ENCODE measurements at places on chromosomes 1 and 21.

DNA sequence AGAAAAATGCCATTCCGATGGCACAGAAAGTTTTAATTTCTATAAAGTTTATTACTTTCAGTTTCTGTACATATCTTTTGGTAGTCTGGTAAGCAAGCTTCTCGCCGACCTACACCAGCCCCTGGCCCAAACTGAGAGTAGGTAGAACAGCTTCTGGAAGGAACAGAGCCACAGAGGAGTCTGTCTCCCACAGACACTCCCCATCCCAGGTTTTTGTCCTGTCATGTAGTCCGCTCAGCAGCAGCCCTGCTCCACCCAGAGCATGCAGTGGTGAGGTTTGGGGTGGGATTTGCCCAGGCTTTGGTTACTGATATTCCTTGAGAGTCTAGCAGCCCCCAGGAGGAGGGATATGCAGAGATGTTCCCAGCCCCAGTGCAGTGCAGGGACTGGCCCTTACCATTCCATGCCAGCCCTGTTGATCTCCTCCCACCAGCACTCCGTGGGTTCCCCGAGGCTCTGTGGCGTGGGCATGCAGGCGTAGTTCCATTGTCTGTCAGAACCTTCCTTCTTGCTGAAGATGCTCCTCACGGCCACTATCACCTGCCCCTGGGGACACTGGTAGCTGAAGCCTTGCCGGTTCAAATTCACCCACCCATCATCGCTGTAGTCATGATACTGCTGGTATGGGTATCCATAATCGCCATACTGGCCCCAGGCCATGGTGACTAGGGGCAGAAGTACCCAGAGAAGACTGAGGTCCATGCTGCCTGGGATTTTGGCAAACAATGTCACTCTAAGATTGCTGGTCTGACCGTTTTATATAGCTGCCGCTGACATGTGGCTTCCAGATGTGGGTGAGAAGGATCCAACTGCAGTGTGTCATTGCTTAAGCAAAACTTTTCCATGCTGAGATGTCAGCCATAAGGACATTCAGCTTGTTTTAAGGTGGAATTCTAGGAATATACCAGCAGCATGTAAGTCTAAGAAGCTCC, at the start of gene DPT:
Gene DPT (minus strand): TSS at position 734 of the 932 bp plus-strand sequence. CDS start 32 bp downstream, at position 702.
- DNase-seq: peak; percentile 15

GRCh38 chr1:181501612-181502011, 18.3 kb downstream of the CACNA1E start:
- no peak for DNase-seq

DNA sequence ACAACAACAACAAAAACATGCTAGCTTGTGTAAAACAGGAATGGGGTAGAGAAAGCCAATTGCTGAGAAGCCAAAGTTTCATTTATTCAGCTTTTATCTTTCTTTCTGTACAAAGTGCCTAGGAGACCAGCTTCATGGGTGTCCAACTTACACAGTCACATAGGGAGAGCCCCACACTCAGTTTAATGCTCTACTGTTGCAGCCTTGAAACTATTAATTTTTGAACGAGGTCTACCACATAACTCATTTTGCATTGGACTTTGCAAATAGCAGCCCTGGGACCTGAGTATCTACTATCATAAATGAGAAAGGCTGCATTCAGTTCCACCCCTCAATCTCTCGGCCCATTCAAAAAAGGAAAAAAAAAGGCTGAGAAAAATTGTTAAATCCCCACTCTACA, 98.8 kb downstream of the ZNF644 start:
- no peak for DNase-seq

DNA sequence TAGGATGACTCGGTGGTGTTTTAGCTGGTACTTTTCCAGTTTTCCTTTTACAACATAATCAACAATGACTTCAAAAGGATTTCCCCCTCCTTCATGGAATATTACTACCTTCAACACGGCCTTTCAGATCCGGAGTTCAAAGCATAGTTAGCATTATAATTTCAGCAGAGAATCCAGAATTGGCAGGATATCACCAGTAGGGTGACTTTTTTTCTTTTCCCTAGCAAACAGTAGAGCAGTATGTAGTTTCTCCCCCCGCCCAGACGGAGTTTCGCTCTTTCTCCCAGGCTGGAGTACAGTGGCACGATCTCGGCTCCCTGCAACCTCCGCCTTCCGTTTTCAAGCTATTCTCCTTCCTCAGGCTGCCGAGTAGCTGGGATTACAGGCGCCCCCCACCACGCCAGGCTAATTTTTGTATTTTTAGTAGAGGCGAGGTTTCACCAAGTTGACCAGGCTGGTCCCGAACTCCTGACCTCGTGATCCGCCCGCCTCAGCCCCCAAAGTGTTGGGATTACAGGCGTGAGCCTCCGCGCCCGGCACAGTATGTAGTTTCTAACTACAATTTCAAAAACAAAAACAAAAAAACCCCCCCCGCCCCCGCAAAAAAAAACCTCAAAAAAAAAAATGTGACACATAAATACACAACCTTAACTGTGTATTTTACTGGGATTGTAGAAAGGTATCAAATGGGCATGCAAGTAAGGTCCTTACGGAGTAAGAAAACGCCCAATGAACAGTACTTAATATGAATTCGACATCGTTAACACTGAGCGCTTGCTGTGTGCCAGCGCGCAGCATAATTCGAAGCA, 1.5 kb upstream of the COX20 start:
- peak; percentile 52 for DNase-seq

DNA sequence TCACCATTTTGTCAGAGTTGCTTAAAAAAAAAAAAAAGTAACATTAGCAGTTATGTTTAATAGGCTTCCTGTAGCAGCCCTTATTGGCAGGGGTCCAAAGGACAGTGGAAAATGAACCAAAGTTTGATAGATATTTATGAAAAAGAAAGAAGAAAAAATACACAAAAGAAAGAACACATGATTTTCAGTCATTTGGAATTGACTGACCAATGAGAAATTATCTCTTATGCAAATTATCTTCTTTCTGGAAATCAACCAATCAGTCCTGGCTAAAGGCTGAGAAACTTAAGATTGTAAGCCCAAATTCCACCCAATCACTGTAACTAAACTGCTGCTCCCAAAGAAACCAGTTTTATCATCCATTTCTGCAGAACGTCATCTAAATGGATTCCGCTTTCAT, 282.4 kb downstream of the TM2D1 start:
- DNase-seq: no peak

DNA sequence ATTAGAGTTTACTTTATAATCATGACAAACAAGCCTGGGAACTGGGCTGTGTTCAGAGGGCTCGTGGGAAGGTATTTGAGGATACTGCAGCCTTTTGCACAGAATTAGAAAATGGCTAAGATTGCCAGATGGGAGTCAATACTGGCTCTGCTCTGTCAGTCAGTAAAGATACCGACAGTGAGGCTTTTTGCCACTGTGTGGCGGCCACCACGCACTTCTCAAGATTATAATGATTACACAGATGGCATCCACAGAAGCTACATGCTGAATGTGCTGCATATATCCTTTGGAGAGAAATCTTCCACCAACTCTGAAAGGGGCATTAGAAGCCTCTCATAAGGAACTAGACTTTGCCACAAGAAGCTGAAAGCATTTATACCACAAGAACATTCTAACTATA, 213.4 kb upstream of the PTBP2 start:
- no peak for DNase-seq

- no peak for DNase-seq
These were observed 104.6 kb downstream of the LYPLAL1 start for GRCh38 chr1:219278288-219278687.

DNA sequence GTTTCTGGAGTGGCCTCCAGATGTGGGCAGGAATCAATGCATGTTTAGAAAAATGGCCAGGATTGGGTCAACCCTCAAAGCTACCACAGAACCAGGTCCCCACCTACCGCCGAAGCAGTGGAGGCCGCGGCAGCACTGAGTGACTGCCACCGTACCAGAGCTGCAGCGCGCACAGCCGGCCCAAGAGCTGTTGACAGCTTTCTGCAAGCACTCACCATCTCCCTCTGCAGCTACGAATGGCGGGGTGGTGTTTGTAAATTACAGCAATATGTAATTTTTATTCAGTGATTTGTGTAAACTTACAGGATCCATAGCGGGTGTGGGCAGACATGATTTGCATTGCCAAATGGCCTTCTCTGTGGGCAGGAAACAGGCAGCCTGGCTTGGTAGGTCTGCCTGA, 96.4 kb downstream of the CAMK2N1 start:
- DNase-seq: no peak

GRCh38 chr1:26291433-26291832, 11.5 kb downstream of the SH3BGRL3 start:
- no peak for DNase-seq

- no peak for DNase-seq
These were observed 25.5 kb downstream of the TUFT1 start for GRCh38 chr1:151565502-151566189.

DNA sequence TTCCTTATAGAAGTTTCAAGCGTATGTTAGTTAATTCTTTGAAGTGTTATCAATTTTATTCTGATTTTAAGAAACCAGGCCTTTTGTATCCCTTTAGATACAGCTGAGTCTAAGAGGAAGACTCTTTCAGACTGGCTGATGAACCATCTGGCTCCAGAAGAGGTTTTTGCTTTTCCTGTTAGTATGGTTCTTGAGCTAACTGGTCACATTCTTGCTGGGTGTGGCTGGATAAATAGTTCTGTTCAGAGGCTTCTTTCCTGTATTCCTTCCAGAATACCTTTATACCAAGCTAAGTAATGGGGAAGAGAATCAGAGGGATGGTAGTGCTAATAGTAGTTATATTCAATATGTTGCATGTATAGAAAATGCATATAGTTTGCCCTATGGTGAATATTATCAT, 12.4 kb downstream of the HS2ST1 start:
- DNase-seq: no peak

GRCh38 chr1:67963263-67963662, 87.2 kb downstream of the DIRAS3 start:
- no peak for DNase-seq

DNA sequence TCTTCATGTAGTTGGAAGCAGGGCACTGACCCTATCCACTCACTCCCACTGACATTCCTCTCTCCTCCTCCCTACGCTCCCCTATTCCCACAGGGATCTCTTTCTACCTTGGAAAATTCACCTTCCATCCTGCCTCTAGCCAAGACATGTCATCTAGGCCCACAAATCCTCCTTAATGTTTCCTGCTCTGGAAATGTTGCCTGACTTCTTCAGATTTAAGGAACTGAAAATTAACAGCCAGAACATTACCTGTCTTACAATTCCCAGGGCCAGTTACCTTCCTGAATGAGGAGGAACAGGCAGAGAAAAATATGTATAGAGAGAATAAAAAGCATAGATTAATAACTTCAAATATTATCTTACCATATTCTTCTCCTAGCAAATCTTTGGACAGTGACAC, 147.3 kb downstream of the MRPL39 start:
- no peak for DNase-seq

- DNase-seq: no peak
These were observed 65.7 kb downstream of the MAP3K21 start for GRCh38 chr1:233393084-233393840.

- no peak for DNase-seq
These were observed 2.7 kb downstream of the COLGALT2 start for GRCh38 chr1:184034761-184035379.

DNA sequence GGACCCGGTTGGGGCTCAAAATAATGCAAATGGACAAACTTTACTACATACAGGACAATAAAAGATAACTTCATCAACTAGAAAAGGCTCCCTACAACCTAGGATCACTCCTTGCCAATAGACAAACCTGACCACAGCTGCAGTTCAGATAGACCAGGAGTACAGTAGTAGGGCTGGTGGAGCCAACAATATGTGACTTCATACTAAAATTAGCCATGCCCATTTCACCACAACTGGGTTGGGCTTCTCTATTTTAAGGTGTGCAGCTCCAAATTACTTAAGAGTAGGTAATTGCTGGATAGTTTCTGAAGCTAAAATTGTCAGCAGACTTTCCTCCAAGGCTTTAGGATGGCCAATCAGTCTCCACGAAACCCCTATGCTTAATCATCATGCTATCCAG, 3.9 kb downstream of the DENND1B start:
- DNase-seq: no peak

- DNase-seq: no peak
These were observed 33.7 kb downstream of the ADAMTS1 start for GRCh38 chr21:26811482-26811881.

- DNase-seq: no peak
These were observed 19.2 kb downstream of the MAST2 start for GRCh38 chr1:45822644-45823043.

GRCh38 chr1:40143891-40144575, 17.2 kb upstream of the RLF start:
- DNase-seq: peak; percentile 48

- DNase-seq: no peak
These were observed 990 bp downstream of the VWA5B1 start for GRCh38 chr1:20291645-20292084.

DNA sequence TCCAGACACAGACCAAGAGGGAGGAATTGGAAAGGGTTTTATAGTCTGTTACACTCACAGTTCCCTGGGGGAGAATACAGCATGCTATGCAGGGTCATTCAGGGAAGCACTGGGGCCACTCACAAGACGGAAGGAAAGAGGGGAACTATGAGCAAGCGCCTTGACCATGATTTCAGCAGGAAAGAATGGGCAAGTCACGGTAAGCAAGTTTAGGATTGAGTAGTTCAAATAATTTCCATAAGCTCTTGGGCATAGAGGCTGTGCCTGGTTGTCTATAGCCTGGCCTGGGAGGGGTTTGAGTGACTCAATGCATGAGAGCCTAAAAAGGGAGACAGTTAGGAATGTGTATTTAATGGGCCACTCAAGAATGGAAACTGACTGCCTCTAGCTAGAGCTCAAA, 176.7 kb downstream of the TTLL7 start:
- DNase-seq: no peak

DNA sequence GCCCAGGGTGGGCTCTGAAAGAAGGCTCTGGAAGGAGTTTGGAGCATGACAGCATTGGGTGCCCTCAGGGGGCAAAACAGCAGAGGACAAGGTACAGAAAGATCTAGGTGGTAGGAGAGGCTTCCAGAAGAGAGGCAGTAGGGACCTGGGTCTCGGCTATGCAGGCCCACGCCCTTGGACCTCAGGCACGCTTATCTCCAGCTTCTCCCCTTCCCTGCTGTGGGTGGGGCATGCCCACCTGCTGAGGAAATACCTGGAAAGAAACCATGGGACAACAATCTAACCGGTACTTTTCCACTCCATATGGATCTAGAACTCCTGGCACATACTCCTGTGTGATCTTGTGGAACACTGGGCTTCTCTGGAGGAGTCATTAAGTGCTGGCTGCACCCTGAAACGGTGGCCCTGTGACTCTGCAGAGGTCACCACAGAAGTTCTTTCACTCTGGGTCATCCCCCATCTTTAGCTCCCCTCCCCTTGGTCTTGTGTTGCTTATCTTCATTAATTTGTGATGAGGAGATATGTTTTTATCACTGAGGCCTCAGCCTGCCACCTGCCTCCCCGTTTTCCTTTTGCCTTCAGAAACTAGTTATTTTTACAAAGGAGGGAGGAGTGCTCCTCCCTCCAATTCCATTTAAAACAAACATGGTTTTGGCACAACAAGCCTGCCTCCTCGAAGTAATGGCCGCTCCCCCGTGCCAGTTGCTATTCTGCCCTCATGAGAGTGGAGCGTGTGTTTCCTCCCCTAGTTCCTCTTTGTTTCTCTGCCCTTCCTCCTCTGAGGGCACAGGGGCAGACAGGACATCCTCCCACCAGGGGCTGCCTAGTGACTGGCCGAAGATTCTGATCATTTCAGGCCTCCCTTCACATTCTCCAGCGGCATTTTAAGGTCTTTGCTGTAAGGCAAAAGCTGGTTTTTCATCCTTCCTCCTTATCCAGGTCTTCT, 78.0 kb upstream of the ATP5PO start:
- DNase-seq: no peak
